ENCODE measurements at places on chromosomes 12 and 14.

DNA sequence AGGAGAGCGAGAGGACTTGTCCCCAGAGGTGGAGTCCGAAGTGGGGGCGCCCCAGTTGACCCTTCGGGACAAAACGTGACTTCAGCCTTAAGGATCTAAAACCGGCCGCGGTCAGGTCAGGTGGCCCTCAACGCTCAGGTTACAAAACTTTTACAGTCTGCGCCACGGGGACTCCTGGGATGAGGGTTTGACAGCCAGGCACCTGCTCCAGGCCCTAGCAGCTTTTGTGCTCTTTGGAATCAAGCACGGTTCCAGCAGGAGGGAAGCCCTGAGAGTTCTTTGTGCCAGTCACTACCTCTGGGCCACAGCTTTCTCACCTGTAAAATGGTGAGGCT lies 337 bp downstream of the ZC2HC1C start:
- no peak for DNase-seq

- no peak for DNase-seq
Observed at GRCh38 chr12:55041345-55042055, 21.7 kb downstream of the NEUROD4 start.

DNA sequence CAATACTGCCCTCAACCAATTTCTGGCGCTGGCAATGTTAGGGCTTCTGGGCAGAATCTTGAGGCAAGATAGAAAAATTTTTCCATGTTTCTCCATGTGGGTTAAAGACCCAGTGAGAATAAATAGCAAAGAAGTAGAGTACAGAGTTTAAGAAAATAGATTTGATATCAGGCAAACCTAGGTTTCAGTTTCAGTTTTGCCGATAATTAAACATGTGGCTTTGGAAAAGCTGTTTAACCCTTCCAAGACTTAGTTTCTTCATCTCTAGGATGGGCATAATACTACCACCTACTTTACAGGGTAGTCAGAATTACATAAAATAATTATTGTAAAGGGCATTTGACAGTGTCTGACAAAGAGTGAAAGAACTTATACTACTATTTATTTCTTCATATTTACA lies 360.4 kb downstream of the PCNX1 start:
- no peak for DNase-seq

GRCh38 chr12:97140355-97140754 lies 233.3 kb downstream of the NEDD1 start:
- no peak for DNase-seq

- no peak for DNase-seq
Observed at GRCh38 chr12:99948370-99948769, 36.4 kb downstream of the ANKS1B start.

GRCh38 chr12:67046062-67046461 lies 223.1 kb upstream of the CAND1 start:
- no peak for DNase-seq

DNA sequence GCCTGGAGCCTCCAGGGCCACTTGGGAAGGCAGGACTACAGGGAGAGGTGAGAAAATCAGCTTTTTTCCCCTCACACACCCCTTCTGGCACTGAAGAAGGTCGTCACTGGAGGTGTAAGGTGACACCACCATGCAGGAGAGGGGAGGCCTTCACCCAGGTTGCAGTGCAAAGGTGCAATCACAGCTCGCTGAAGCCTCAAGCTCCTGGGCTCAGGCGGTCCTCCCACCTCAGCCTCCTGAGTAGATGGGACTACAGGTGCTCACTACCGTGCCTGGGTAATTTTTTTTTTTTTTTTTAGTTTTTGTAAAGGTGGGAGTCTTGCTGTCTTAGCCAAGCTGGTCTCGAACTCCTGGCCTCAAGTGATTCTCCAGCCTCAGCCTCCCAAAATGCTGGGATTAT lies 93.6 kb downstream of the TNFAIP2 start:
- no peak for DNase-seq

GRCh38 chr12:58889557-58889956 lies 30.7 kb downstream of the LRIG3 start:
- DNase-seq: no peak

- DNase-seq: no peak
Observed at GRCh38 chr12:68622250-68622649, 11.6 kb downstream of the RAP1B start.

GRCh38 chr12:1848745-1849144 lies 28.4 kb downstream of the LRTM2 start:
- no peak for DNase-seq

DNA sequence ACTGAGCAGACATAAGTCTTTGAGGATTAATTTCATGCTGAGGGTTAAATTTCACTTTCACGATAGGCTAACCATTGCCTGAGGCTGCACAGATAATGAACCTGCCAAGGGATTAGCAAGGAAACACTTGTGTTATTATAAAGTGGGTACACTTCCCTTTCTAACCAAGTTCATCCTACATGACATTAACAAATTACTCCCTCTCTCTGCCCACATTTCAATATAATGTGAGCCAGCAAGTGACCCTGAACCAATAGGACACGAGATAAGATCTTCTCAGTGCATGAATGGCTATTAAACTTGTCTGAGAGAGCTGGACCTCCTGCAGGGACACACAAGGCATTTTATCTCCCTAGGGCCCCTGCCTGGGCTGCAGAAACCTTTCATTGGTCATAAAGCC lies 173.5 kb downstream of the PAX9 start:
- no peak for DNase-seq

- DNase-seq: no peak
Observed at GRCh38 chr12:126944684-126945083, 1322.3 kb upstream of the TMEM132C start.
